ENCODE measurements at places on chromosomes 13 and 19.

DNA sequence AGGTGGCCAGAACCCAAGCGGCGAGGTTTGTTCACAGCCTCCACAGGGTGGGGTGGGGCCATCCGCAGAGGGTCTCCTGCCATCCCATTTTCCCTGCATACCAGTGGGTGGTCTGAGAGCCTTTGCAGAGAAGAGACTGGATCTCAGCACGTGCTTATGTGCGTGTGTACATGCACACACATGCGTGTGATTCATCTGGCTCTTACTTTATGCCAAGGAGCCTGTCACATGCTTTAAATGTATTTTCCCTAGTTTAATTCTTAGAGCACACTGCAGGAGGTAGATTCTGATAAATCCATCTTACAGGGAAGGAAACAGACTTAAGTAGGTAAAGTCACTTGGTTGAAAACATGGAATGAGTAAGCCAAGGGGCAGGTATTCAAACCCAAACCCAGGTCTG, 47.1 kb downstream of the CAPN12 start:
- DNase-seq = no peak

GRCh38 chr13:37595162-37595561, 3.4 kb downstream of the POSTN start:
- no peak for DNase-seq

DNA sequence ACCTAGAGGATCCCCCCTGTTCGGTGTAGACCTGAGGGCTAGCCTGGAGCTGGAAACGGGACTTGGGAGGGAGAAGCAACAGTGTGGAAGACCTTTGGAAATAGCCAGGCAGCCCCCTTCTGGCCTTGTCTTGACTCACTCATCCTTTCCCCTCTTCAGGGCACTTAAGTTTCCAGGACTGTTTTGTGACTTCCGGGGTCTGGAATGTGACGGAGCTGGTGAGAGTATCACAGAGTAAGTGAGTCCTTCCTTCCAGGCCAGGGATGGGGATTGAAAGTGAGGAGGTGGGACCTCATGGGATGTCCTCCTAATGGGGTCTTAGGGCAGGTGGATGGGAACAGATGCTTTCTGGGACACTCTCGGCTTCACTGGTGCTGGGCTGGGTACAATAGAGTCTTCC, 29.4 kb downstream of the LYL1 start:
- no peak for DNase-seq

GRCh38 chr19:49551531-49551930, 23.7 kb downstream of the RCN3 start:
- no peak for DNase-seq

DNA sequence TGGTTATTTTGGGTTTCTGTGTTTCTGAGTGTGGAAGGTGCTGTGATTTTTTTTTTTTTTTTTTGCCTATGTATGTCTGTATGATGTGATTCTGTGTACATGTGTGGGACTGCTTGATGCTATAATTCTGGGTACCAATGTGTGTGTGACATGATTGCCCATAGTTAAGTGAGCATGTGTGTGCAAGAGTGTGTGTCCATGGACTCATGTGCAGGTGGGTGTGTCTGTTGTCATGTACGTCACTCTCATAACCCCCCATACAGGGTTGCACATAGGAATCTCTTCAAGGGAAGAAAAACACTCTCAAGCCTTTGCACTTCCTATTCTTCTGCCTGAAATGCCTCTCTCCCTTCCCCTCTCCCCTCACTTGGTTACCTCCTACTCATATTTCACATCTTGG, 2.5 kb upstream of the PPP5C start:
- DNase-seq = no peak

DNA sequence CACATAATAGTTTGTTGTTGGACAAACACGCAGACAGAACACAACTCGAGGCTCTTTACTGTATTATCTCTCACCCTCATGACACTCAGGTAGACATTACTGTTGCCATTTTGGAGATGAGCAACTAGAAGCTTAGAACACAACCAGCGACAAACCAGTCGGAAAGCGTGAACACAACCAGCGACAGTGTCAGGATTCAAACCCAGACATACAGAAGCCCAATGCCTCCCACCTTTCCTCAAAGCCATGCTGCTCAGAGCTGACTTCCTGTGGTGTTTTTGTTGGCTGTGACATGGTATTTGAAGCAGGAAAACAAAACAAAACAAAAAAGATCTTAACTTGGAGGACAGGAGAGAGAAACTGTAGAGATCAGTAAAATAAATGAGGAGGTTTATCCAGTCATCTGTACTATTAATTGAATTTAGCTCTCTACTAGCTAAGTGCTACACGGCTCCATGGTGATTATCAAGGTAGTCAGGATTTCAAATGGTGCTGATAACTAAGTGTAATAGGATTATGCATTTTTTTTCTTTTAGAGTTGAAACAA, 92.1 kb downstream of the STARD13 start:
- DNase-seq = no peak

- no peak for DNase-seq
Observed at GRCh38 chr19:39078436-39079200, 5.5 kb upstream of the ACP7 start.

GRCh38 chr19:2080336-2080988, 15.7 kb downstream of the MOB3A start:
- DNase-seq = no peak

DNA sequence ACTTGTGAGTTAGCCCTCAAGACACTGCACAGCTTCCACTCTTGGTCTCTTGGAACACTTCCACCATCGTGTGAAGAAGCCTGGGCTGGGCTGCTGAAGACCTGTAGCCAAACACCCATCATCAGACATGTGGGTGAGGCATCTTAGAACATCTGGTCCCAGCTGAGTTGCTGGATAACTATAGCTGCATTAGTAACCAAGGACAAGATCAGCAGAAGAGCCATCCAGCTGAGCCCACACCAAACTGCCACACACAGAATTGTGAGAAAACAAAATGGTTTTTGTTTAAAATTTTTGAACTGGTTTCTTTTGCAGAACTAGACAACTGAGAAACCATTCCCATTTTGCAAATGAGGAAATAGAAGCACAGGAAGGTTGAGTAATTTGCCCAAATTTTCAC, 56.2 kb downstream of the CCNE1 start:
- no peak for DNase-seq

- no peak for DNase-seq
Observed at GRCh38 chr13:23753458-23753857, 135.7 kb downstream of the MIPEP start.

- DNase-seq = no peak
Observed at GRCh38 chr13:95485518-95486144, 66.9 kb upstream of the CLDN10 start.
